G401 (cell line): ENCODE measurements at places on chromosomes 11 and 22. TPM values are rescaled to one million over a fixed set of nuclear protein-coding genes. Genes with fewer than 3 reads are reported as not detected.

DNA sequence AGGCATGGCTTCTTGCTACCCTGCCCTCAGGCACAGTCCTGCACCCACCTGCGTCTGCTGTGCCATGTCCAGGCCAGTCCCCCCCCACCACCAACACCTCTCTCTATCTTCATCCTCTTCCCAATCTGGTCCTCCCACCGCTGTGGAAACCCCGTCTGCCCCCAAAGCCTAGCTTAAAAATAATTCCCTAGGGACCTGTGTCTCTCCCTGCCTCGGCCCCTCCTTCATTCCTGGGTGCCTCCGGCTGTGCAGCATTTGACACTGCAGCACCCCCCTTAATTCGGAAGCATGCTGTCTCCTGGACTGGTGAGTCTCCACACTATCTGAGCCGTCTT, 2.5 kb upstream of the ASCL2 start:
- no peak for DNase-seq

GRCh38 chr11:131811383-131811782, 441.0 kb downstream of the NTM start:
- no peak for DNase-seq

- DNase-seq: no peak
Observed at GRCh38 chr11:69878927-69879728, 59.9 kb upstream of the FGF3 start.

DNA sequence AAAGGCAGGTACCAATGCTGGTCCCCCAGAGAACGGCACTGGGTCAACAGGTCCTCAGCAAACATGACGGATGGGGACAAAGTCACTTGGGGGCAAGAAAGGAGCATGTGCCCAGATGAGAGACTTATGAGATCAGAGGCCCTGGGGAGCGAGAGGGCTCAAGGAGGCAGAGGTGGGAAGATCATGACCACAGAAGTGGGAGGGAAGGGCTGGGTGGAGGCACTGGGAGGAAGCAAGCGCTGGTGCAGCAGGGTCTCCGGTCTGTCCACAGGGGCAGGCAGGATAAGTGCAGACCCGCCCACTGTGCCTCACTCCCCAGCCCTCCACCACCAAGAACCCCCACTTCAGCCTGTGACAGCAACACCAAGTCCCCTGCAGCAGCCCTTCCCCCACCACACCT, 10.9 kb downstream of the ELFN2 start:
- no peak for DNase-seq

OR52E4 gene
- total RNA-seq: not detected in 2 replicates

DNA sequence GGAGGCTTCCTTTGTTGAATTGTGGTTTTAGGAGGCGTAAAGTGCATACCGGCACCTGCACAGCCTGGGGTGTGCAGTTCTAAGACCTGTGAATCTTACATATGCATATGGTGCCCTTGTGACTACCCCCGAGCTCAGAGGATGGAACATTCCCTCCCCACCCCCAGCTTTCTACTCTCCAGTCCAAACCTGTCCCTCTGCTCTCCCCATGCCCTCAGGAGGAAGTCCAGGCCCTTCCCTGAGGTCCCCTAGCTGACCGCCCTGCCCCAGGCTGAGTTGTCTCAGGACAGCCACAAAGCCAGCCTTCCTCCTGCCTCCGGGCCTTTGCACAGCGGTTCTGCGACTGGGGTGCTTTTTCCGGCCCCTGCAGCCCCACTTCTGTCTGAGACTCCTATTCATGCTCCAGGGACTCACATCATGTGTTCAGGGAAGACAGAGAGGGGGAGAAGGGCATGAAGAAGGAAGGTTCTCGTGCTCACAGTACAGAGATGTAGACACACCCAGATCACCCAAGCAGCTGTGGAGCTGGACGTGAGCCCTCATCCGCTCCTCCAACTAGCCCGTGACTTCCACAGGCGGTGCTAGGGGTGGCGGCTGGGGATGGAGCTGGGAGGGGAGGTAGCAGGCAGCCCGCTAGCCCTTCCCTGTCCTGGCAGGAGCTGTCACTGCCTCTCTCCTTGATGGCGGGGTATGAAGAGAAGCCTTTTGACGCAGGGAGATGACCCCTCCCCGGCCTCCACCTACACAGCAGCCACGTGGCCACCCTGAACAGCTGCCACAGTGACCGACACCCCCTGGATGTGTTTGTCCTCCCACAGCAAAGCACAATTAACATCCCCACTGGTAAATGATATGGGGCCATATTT, 50.8 kb downstream of the FLRT1 start:
- DNase-seq: no peak

SAA4 gene
- total RNA-seq: not detected in 2 replicates
